T-helper 2 cell treated with Interferon-gamma antibody and Interleukin-4, amounts not matched to agents 5 μg/mL and 100 μg/mL, for 36 hours (primary cell): ENCODE measurements at places on chromosomes 7 and 10.
A peak's percentile ranks its signal among the peaks of the same experiment; 100 is the strongest.

GRCh38 chr10:112649006-112649821 is 202.2 kb downstream of the VTI1A start:
- no peaks in the 10 kb centered on the region for H3K4me1 ChIP-seq
- no peaks in the 10 kb centered on the region for H3K36me3 ChIP-seq
- H3K27me3 ChIP-seq, result no peaks in the 10 kb centered on the region

DNA sequence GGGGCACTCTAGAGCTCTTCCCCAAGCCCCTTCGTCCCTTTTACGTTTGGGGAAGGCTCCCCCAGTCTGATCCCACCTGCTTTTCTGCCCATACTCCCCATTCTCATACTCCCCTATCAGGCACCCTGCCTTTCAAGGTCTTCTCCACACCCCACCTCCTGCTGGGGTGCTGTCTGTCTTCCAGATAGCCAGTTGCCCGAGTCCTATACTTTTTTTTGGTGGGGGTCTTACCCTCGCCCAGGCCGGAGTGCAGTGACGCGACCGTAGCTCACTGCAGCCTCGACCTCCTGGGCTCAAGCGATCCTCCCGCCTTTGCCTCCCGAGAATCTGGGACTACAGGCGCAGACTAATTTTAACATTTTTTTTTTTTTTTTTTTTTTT is 775 bp upstream of the ABHD11 start:
- no peaks in the 10 kb centered on the region for H3K27me3 ChIP-seq
- peak overlapping the region; percentile 95 for H3K4me3 ChIP-seq
- H3K27ac ChIP-seq, result peak overlapping the region; percentile 83
- DNase-seq, result no peak

GRCh38 chr7:47382200-47382599 is 199.7 kb downstream of the TNS3 start:
- no peak for DNase-seq
- no peak overlapping the region for H3K4me3 ChIP-seq

DNA sequence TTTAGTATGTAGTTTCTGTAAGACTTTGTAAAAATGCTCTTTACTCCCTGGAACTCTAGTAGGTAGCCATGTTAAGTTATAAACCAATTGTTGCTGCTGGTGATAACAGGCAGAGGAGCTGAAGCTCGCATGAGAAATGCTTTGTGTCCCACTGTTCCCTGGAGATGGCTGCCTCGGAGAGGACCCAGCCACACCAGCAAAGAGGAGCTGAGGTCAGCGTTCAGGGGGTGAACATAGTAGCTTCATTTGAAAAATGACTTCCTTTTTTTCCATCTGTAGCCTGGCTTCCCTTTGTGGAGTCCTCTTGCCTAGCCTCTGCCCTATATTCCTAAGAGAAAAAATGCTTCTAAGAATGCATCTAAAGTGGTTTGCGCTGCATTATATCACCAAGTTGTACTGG is 20.3 kb downstream of the CELF2 start:
- no peak for DNase-seq
- H3K27ac ChIP-seq, result no peak overlapping the region
- peaks cover 39% of the 10 kb centered on the region for H3K27me3 ChIP-seq
- H3K4me1 ChIP-seq, result no peaks in the 10 kb centered on the region
- H3K36me3 ChIP-seq, result no peaks in the 10 kb centered on the region
- H3K4me3 ChIP-seq, result no peak overlapping the region

GRCh38 chr7:130893441-130893894 is 159.5 kb upstream of the KLF14 start:
- peaks cover 68% of the 10 kb centered on the region for H3K36me3 ChIP-seq
- H3K27ac ChIP-seq, result peak overlapping the region; percentile 89
- DNase-seq, result peak; percentile 40
- peaks cover 58% of the 10 kb centered on the region for H3K4me1 ChIP-seq
- H3K27me3 ChIP-seq, result no peaks in the 10 kb centered on the region

DNA sequence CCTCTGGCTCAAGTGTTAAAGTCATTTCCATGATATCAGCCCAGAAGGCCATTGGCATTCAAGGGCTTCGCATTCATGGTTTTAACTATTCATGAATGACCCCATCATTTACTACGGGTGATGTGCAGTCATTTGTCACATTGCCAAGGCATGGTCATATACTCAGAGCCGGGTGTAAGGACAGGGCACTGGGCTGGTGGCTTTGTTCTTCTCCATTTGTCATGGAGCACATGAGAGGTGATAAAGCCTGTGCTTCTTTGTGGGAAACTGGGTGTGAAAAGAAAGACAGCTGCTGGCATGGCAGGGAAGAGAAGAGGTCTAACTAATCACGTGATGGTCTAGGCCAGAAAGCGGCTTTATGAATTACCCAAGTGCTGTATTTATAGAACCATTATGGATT is 132.2 kb upstream of the PLXNA4 start:
- DNase-seq, result no peak
- H3K4me3 ChIP-seq, result no peak overlapping the region
- H3K4me1 ChIP-seq, result peaks cover 3% of the 10 kb centered on the region

- no peak overlapping the region for H3K27ac ChIP-seq
- H3K36me3 ChIP-seq, result peaks cover 38% of the 10 kb centered on the region
- no peak for DNase-seq
- H3K4me3 ChIP-seq, result no peak overlapping the region
Observed at GRCh38 chr7:44647981-44648714, 41.7 kb downstream of the OGDH start.

- no peaks in the 10 kb centered on the region for H3K4me1 ChIP-seq
- no peaks in the 10 kb centered on the region for H3K27me3 ChIP-seq
- H3K4me3 ChIP-seq, result no peak overlapping the region
Observed at GRCh38 chr7:147474862-147475261, 1115.7 kb upstream of the C7orf33 start.

- H3K27ac ChIP-seq, result no peak overlapping the region
- H3K36me3 ChIP-seq, result no peaks in the 10 kb centered on the region
- no peaks in the 10 kb centered on the region for H3K27me3 ChIP-seq
Observed at GRCh38 chr10:33715303-33715975, 381.0 kb upstream of the NRP1 start.

- H3K36me3 ChIP-seq, result no peaks in the 10 kb centered on the region
- H3K4me1 ChIP-seq, result no peaks in the 10 kb centered on the region
- H3K27me3 ChIP-seq, result peaks cover 16% of the 10 kb centered on the region
- no peak overlapping the region for H3K4me3 ChIP-seq
- no peak overlapping the region for H3K27ac ChIP-seq
Observed at GRCh38 chr10:97076781-97077180, 109.0 kb downstream of the SLIT1 start.
